ENCODE measurements at places on chromosomes 1 and 21.

DNA sequence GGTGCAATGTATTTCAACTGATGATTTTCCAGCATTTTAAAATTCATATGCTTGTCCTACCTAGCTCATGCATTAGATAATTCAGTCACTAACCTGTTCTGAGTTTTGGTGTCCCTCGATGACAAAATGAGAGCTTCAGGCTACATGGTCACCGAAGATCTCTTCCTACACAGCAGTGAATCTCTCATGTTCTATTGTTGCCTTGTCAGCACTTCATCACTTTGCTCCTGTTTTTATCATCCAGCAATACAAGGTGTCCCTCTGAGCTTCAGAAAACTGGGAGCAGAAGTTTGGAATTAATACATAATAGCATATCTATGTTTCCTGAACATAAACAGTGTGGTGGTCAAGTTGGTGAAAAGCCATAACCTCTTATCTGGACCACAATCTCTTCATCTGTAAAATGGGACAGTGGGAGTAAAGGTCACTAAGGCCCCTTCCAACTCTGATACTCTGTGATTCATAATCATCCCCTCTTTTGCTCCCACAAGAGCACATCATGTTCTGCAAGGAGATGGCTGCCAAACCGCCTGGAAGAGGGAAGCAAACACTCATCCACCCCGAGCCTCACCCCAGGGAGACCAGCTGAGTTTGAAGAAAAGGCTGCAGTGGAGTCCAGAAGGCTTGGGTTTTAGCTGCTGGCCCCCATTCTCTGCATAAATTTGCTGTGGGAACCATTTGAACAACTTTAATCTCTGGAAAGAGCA lies 137.9 kb upstream of the F3 start:
- DNase-seq = no peak

- no peak for DNase-seq
These were observed 8.6 kb downstream of the S100A6 start for GRCh38 chr1:153527023-153527682.

DNA sequence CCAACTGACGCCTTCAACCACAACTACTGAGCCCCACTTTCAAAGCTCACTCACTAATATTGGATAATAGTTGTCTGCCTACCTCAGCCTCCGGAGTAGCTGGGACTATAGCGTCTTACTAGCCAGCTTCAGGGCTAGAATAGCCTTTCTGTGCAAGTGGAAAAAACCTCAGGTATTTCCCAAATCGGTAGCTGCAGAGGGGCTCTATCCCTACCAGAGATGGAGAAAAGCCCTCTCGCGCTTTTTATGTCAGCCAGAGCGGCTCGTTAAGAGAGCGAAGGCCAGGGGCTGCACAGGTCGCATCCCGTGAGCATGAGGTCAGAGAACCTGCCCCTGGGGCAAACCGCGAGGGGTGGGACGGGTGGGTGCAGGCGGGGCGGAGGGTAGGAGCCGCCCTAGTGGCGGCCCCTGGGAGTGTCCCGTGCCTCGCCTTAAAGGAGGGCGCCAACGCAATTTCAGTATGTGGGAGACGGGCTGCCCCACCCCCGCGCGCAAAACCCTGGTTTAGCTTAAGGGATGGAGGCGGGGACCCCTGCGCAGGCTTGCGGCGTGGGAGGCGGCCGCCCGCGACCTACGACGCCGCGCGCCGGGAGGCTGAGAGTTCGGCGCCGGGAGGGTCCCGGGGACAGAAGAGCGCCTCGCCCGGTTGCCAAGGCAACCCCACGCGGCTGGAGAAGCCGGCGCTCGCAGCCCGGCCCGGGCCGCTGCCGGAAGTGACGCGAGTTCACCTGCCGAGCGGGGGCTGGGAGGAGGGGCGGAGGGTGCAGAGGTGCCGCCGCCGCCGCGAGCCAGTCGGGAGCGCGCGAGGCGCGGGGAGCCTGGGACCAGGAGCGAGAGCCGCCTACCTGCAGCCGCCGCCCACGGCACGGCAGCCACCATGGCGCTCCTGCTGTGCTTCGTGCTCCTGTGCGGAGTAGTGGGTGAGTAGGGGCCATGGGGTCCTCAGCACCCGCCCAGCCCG lies at the start of gene CXADR:
Gene CXADR (plus strand): TSS at position 791 of the 961 bp plus-strand sequence. CDS start 87 bp downstream, at position 878.
- DNase-seq = no peak

- no peak for DNase-seq
These were observed 11.8 kb downstream of the PLA2G2F start for GRCh38 chr1:20150969-20151368.

DNA sequence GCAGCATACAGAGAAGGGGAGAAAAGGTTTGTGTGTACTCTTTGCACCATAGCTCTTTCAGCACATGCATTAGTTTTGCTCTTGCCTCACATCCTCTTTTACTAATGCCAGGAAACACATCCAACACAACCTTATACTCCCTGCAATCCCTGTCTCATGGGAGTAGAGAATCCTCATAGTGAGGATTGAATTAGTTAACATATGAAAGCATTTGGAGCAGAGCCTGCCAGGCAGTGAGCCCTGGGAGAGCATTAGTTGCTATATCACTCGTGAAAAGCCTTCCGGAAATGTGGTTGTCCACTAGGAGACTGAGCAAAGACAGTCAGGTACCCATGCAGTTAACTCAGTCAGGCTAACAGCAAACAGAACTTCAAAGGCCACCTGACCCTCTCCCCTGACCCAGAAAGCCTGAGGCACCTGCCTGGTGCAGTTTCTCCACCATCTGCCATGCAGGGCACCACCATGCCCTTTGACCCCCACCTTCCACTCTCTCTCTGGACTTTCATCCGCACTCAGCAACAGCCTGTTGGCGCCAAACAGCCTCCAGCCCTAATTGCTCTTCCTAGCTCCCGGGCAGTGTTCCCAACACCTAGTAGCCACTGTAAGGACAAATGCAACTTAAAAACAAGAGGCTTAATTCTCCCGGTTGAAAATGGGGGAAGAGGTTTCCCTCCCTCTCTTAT lies 14.9 kb upstream of the AGT start:
- DNase-seq = no peak

DNA sequence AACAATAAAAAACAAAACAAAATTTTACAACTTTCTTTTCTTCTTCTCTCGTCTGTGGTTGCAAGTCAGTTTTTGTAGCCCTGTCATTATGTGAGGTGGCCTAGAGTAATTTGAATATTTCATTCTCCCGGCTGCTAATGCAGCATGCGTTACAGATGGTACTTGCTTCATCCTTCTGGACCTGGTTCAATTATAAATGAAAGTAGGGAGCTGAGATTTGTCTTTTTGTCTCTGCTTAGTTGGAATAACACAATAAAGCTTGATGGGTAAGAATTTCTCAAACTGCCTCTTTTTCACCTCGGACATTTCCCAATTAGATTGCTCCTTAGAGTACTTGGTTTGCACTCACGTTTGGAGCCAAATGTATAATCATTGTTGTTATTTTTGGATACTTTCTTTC lies 201.6 kb downstream of the PBX1 start:
- no peak for DNase-seq

DNA sequence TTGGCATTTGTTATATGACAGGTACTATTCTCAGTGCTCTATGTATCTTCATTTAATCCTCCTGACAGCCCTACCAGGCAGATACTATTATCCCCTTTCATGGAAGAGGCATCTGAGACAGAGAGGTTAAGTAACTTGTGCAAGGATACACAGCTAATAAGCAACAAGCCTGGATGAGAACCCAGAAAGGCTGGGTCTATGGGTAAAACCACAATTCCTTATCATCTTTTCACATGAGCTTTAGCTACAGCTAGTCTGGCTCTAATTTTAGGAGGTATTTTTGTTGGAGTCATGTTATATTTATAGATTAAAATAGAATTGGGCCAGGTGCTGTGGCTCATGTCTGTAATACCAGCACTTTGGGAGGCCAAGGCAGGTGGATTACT lies 27.7 kb downstream of the DNTTIP2 start:
- DNase-seq = no peak

- peak; percentile 24 for DNase-seq
These were observed 88.6 kb upstream of the PKN2 start for GRCh38 chr1:88595355-88596002.

- no peak for DNase-seq
These were observed 16.7 kb downstream of the PALMD start for GRCh38 chr1:99662539-99663080.

DNA sequence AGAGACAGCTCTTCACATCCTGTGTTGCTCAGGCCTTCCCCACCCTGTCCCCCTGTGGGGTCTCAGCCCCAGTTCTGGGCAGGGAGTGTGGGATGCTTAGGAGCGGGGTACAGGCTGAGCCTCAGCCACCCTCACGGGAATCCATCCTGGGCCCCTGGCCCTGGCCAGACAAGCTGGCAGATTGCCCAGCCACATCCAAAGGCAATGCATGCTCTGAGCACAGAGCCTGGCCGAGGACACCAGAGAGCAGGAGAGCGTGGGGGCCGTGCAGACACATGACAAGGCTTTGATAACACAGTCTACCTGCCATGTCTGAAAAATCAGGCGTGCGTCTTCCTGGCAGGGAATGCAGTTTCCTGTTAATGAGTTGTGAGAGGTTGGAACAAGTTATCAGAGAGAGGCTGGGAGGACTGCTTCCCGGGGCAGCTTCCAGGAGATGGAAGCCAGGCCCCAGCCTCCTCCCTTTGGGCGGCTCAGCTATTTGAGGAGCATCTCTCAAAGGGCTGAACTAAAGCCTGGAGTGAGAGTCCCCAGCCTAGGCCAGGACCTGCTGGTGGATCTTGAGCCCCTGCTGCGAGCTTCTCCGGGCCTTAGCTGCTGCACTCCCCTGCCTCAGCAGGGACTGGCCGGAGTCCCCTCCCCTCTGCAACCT lies 72.2 kb upstream of the SELENON start:
- DNase-seq = no peak

GRCh38 chr1:150696590-150696989 lies 364 bp downstream of the GOLPH3L start:
- no peak for DNase-seq

GRCh38 chr21:21997390-21998333 lies 999.5 kb downstream of the NCAM2 start:
- no peak for DNase-seq

DNA sequence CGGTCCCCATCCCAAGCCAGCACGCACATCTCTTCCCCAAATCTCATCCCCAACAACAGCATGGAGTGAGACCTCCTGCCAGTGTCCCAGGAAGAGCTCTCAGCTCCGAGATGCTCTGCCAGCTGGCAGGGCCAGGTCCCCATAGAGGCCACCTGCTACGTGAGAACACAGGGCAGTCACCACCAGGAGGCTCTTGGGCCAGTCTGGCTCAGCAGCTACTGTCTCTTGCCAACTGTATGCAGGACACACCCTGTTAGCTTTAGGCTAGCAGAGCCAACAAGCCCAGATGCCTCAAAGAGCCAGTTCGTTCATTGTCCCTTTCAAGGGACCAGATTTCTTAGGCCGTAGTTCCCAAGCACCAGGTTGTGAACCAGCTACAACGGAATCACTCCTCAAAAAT lies 36.9 kb downstream of the FBXO2 start:
- no peak for DNase-seq

DNA sequence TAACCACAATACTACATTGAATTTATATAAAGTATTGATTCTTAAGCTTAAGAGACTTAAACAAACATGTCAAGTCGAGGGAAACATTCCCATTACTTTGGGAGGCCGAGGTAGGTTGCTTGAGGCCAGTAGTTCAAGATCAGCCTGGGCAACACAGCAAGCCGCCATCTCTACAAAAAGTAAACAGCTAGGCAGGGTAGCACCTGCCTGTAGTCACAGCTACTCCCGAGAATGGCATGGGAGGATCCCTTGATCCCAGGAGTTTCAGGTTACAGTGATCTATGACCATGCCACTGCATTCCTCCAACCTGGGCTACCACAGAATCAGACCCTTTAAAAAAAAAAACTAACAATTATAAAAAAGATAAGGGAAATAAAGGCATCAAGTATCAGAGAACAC lies 50.4 kb downstream of the EIF4G3 start:
- no peak for DNase-seq

GRCh38 chr21:29384683-29385359 lies 86.1 kb downstream of the BACH1 start:
- DNase-seq = no peak

GRCh38 chr1:65469889-65470340 lies 49.4 kb downstream of the LEPR start:
- no peak for DNase-seq

- DNase-seq = no peak
These were observed at the start of gene LCK for GRCh38 chr1:32250893-32251716. Gene LCK, plus strand, starts transcription at chr1:32251265. Its CDS starts 23,065 bp downstream, at chr1:32274330.

DNA sequence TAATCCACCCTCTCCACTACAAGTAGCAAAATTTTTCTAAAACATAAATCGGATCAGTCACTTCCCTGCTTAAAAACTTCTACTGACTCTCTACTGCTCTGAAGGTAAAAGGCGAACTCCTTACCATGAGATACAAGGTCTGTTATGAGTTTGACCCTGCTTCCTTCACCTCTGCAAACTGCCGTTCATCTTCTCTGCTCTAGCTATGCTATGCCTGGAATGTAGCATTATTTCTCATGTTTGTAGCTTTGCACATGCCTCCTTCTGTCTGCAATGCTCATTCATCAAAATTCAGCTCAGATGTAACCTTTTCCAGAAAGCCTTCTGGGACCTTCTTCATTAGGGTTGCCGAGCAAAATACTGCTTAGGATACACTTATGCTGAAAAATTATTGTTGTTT lies 30.8 kb downstream of the RPL5 start:
- DNase-seq = no peak
